CD4-positive, alpha-beta T cell (primary cell): ENCODE measurements at places on chromosomes 4 and X. TPM values are rescaled to one million over a fixed set of nuclear protein-coding genes. Genes with fewer than 3 reads are reported as not detected.

SMPX gene
- total RNA-seq, result not detected

FGG gene
- total RNA-seq, result not detected

INTU gene
- total RNA-seq, result not detected

DNA sequence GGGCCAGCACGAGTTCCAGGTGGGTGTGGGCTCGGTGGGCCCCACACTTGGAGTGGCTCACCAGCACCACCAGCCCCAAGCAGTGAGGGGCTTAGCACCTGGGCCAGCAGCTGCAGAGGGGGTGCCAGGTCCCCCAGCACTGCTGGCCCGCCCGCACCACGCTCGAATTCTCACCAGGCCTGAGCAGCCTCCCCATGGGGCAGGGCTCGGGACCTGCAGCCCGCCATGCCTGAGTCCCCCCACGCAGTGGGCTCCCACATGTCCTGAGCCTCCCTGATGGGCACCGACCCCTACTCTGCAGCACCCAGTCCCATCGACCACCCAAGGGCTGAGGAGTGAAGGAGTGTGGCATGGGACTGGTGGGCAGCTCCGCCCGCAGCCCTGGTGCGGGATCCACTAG is 593.4 kb downstream of the GABRG1 start:
- no peaks in the 10 kb centered on the region for H3K27me3 ChIP-seq
- H3K4me3 ChIP-seq, result no peak overlapping the region
- H3K36me3 ChIP-seq, result no peaks in the 10 kb centered on the region
- DNase-seq, result no peak
- H3K27ac ChIP-seq, result no peak overlapping the region
- H3K4me1 ChIP-seq, result no peaks in the 10 kb centered on the region

DNA sequence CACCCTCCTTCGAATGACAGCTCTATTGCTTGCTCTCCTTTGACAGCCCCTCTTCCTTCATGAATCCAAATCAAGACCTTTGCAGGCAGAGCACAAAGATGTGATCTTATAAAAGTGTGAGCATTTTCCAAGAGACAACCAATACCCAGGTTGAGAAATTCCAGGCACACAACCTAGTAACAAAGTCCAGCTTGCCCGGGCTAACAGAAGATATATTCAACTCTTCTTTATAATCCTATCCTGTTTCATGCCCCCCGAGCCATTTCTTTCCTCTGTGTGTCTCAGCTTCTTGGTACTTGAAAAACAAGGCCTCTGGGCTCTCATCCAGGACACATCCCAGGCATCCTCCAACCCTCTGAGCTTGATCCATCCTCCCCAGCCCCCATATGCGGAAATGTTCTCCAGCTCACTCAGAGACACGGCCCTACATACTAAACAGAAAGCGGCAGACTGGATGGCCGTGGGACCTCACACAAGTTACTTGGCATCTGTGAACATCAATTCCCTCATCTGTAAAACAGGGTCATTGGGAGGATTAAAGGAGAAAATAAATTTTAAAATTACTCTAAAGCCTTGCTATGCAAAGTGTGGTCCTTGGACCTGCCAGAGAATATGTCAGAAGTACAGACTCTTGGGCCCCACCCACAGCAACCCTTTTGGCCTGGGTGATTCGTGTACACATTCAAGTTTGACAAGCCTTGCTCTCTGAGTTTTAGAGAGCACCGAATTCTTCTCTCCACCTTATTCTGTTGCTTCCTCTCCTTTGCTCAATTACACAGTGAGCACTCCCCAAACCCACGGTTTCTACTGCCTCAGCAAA is 627.0 kb downstream of the BCOR start:
- DNase-seq, result no peak
- no peak overlapping the region for H3K27ac ChIP-seq
- no peaks in the 10 kb centered on the region for H3K4me1 ChIP-seq
- no peaks in the 10 kb centered on the region for H3K27me3 ChIP-seq
- no peaks in the 10 kb centered on the region for H3K36me3 ChIP-seq
- no peak overlapping the region for H3K4me3 ChIP-seq

DNA sequence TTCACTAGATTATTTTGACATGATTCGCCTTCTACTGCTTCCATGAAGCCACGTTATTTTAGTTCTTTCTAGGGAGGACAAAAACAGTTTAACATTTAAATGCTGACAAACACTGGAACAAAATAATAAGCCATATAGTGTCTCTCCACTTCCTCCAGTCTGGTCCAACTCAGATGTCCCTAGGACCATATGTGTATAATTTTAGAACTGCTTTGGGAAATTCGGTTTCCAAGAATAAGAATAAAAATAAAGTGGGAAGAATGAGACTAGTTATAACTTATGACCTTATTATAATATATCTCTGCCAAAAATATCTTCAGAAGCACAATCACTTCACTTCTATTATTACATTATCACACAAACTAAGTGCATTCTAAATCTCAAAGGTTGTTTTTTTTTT is 164.4 kb upstream of the POF1B start:
- H3K27ac ChIP-seq, result no peak overlapping the region
- no peak for DNase-seq
- no peak overlapping the region for H3K4me3 ChIP-seq
- H3K36me3 ChIP-seq, result no peaks in the 10 kb centered on the region
- H3K4me1 ChIP-seq, result no peaks in the 10 kb centered on the region

DNA sequence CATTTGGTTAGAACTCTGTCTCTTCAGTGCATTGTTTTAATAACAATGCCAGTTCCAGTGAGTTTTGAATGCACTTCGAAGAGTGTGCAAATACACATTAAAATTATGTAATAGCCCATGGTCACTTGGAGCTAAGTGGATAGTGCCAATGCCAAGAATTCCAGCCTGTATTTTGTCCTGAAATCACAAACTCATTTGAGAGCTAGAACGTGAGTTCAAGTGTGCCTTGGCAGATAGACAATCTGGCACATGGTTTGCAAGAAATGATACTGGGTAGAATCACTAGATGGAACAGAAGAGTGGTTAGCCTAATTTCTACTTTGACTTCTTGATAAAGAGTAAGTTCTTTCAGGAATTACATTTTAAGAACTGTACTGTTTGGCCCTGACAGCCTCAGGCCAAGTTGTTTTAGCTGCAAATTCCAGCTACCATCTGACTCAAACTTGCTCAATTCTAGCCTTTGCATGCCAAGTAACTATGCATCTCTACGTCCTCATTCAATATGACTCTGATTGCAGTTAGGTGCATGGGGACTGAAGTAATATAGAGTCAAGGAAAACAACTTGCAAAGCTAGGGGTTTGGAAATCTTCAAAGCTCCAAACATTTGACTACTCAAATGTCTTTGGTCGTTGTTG is 131.9 kb upstream of the SMIM31 start:
- no peak for DNase-seq
- no peaks in the 10 kb centered on the region for H3K36me3 ChIP-seq
- no peak overlapping the region for H3K27ac ChIP-seq

DNA sequence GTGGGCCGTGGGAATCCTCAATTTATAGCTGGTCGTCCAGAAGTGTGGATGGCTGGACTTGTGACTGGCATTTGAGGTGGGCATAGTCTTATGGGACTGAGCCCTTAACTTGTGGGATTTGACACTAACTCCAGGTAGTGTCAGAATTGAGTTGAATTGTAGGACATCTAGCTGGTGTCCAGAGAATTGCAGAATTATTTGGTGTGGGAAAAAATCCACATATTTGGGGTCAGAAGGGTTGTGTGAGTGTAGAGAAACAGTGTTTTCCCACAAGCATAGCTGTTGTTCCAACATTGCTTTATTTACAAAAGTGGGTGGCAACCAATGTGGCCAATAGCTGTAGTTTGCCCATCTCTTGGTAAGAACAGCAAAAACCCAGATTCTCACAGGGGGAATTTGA is 91.3 kb downstream of the MOSPD2 start:
- H3K27me3 ChIP-seq, result no peaks in the 10 kb centered on the region
- H3K4me3 ChIP-seq, result no peak overlapping the region
- no peaks in the 10 kb centered on the region for H3K36me3 ChIP-seq
- no peak for DNase-seq
- H3K4me1 ChIP-seq, result no peaks in the 10 kb centered on the region

- DNase-seq, result no peak
- no peaks in the 10 kb centered on the region for H3K27me3 ChIP-seq
- H3K36me3 ChIP-seq, result no peaks in the 10 kb centered on the region
Measured at GRCh38 chrX:101785142-101785541, 125.5 kb upstream of the ARMCX2 start.

- DNase-seq, result no peak
- H3K4me1 ChIP-seq, result no peaks in the 10 kb centered on the region
- no peak overlapping the region for H3K4me3 ChIP-seq
- H3K27ac ChIP-seq, result no peak overlapping the region
Measured at GRCh38 chr4:185734214-185734613, 77.8 kb downstream of the SORBS2 start.
